Activated T-cell treated with anti-CD3 and anti-CD28 coated beads, Interleukin-2, amount 50 U/mL, for 24 hours (primary cell): ENCODE measurements at places on chromosomes 11 and 22.

GRCh38 chr22:48630433-48630754 is 1197.3 kb downstream of the BRD1 start:
- no peak for DNase-seq

- DNase-seq = no peak
These were observed 452 bp downstream of the MACROD1 start for GRCh38 chr11:64165481-64165841.

DNA sequence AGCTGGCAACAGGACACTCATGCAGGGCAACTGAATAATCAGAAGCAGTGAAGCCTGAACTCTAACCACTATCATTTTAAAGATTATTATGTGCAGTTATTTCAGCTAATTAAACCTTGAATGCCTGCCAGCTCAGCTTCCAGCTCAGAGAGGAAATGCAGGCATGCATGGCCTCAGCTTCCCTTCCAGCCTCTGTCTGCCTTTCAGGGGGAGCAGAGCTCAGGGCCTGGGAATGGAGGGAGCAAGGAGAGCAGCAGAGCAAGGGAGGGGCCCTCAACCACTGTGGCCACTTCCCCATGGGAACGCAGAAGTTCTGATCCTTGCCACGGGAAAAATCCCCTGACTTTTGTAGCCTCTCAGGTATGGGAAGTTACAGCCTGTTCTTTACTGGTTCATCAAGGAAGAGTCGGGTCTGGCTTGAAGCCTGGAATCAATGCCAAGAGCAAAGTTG is 32.5 kb upstream of the APLNR start:
- no peak for DNase-seq

DNA sequence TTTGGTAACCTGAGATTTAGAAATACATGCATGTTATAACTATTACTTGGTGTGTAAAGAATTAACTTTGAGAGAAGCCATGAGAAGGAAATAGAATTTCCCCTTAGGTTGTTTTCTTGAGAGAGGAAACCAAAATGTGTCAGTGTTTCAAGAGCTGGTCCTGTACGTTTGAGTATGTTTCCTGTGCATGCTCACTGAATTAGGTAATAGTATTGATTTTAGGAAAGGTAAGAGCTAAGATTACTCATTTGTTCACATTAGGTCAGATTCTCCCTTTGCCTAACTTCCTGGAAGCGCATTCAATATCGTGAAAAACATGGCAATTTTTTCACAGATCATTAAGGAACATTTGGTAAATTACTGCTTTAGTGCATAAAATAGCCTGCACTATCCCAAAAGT is 49.3 kb upstream of the RDX start:
- DNase-seq = no peak

GRCh38 chr11:104146421-104146820 is 17.5 kb downstream of the PDGFD start:
- no peak for DNase-seq

GRCh38 chr11:110075105-110075846 is 17.9 kb upstream of the ZC3H12C start:
- no peak for DNase-seq

DNA sequence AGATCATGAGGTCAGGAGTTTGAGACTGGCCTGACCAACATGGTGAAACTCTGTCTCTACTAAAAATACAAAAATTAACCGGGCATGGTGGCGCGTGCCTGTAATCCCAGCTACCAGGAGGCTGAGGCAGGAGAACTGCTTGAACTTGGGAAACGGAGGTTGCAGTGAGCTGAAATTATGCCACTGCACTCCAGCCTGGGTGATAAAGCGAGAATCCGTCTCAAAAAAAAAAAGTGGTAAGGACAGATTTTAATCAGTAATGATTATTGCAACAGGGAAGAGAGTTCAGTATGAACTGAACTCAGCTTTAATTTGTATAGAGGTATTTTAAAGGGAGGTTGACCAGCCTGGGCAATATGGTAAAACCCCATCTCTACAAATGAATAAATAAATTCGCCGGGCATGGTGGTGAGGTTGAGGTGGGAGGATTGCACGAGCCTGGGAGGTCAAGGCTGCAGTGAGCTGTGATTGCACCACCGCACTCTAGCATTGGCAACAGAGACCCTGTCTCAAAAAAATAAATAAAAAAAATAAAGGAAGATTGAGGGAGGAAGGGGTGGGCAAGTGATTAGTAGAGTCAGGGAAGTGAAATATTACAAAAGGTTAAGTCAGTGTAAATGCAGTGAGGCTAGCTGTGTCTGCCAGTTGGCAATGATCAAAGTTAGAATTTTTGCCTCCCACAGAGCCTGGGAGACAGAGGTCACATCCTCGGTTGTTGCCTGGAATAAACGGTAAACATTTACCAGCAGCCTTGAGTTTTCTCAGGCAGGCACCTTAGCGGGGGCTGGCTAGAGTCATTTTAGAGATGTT is 2.6 kb upstream of the MCM5 start:
- no peak for DNase-seq

- no peak for DNase-seq
These were observed 35.7 kb downstream of the KCNJ4 start for GRCh38 chr22:38419121-38419857.

DNA sequence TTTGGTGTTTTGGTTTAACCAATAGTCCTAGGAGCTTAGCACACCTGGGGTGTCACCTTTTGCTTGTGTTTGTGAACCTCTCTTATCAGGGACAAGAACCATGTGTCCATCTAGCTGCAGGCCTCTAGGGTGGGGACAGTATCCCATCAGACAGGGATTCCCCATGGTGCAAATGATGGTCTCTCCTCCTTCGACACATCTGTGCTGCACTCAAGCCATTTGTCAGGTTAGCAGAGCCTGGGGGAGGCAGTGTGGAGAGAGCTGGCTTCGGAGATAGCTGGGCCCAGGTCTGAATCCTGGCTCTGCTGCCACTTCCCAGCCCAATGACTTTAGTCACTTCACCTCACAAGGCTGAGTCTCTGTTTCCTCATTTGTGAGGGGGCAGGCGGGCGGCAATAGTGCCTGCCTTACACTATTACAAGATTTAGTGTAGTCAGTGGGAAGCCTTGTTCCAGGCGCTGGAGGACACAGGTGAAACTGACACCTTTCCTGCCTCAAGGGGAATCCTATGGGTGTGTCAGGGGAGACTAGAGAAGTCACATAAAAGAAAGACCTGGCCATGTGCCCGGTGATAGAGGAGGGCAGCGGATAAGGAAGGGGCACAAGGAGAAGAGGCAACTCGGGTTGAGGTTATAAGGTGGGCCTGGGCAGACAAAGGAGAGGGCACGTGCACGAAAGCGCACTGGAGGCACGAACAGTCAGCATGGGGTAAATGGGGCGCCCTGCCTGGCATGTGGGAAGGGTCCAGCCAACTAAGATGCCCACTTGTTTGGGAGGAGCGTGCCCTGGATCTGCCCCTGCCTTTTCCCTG is 12.6 kb downstream of the KLHL35 start:
- DNase-seq = no peak

GRCh38 chr11:3781423-3781822 is 15.9 kb downstream of the NUP98 start:
- DNase-seq = no peak

GRCh38 chr22:48491451-48491941 is 1336.2 kb downstream of the BRD1 start:
- no peak for DNase-seq

DNA sequence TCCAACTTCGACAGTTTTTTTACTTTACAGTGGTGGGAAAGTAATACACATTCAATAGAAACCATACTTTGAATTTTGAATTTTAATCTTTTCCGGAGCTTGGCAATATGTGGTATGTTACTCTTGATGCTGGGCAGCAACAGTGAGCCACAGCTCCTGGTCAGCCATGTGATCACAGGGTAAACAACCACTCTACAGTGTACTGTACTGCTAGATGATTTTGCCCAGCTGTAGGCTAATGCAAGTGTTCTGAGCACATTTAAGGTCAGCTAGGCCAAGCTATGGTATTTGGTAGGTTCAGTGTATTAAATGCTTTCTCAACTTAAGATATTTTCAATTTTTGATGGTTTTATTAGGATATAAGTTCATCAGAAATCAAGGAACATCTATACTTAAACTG is 48.7 kb upstream of the GRIK4 start:
- no peak for DNase-seq

GRCh38 chr11:3893311-3893710 is 37.8 kb downstream of the STIM1 start:
- DNase-seq = no peak

DNA sequence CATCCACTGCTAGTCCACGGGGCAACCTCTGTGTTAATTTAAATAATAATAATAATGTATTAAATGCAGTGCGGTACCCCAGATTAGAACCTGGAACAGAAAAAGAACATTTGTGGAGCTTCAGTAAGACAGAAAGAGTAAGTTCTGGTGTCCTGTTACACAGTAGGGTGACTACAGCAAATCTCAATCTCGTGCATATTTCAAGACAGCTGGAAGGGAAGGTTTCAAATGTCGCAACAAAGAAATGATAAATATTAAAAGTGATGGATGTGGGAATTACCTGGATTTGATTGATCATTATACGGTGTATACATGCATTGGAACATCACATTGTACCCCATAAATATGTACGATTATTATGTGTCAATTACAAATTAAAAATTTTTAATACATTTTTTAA is 1.7 kb upstream of the RAC2 start:
- no peak for DNase-seq

DNA sequence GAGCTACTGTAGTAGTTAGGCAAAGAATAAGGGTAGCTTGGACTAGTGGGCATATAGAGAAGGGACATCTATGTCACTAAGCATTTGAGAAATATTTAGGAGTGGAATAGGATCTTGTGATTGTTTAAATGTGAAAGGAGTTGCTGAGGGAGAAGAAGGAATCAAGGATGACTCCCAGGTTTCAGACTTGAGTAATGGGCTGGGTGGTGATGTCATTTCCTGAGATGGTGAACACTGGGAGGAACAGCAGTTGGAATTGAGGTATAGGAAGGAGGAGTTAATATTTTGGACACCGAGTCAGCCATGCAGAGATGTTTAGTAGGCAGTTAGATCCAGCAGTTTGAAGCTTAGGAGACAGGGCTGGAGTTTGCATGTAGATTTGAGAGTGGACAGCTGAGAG is 40.1 kb downstream of the REXO2 start:
- no peak for DNase-seq

DNA sequence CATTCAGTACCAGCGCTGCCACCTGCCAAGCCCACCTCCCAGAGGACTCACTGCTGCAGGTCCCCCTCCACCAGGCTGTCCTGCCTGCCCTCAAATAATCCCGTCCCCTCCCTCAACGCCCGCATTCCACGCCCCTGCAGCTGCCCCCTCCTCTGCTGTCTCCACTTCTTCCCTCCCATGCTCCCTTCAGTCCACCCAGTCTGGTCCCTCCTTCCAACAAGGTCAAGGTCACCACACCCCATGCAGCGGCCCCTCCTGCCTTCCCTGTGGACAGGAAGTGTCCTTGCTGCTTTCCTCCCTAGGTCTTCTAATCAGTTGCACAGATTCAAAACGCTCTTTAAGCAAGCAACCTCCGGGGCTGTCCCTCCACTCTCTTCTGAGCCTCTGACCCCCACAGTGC is 12.1 kb downstream of the MACROD1 start:
- DNase-seq = no peak

GRCh38 chr11:93541884-93542810 is 1.0 kb downstream of the SMCO4 start:
- DNase-seq = peak; percentile 64

- no peak for DNase-seq
These were observed 5.4 kb downstream of the CRY2 start for GRCh38 chr11:45852712-45853101.

- DNase-seq = no peak
These were observed 131.8 kb downstream of the FEZ1 start for GRCh38 chr11:125364121-125364826.

- peak; percentile 64 for DNase-seq
These were observed 6.8 kb downstream of the NAA40 start for GRCh38 chr11:63945477-63946163.

DNA sequence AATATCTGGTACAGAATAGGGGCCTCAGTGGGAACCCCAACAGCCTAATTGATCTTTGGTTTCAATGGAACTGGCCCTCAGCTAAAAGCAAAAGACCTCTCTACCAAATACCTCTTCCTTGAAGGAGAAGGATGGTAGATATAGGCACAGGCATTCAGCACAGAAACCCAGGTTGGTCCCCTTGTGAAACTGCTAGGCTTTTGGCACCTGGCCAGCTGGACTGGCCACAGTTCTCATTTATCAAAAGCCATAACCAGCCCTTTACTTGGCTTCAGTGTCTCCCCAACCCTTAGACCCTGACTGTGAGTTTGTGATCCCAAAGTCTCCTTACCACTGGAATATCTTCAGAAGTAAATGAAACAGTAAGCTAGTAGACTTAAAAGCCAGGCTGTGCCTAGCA is 152.9 kb downstream of the TENM4 start:
- DNase-seq = no peak

- no peak for DNase-seq
These were observed 16.1 kb downstream of the SCARF2 start for GRCh38 chr22:20421507-20421874.

- DNase-seq = no peak
These were observed 63.0 kb downstream of the TNRC6B start for GRCh38 chr22:40240686-40241085.

DNA sequence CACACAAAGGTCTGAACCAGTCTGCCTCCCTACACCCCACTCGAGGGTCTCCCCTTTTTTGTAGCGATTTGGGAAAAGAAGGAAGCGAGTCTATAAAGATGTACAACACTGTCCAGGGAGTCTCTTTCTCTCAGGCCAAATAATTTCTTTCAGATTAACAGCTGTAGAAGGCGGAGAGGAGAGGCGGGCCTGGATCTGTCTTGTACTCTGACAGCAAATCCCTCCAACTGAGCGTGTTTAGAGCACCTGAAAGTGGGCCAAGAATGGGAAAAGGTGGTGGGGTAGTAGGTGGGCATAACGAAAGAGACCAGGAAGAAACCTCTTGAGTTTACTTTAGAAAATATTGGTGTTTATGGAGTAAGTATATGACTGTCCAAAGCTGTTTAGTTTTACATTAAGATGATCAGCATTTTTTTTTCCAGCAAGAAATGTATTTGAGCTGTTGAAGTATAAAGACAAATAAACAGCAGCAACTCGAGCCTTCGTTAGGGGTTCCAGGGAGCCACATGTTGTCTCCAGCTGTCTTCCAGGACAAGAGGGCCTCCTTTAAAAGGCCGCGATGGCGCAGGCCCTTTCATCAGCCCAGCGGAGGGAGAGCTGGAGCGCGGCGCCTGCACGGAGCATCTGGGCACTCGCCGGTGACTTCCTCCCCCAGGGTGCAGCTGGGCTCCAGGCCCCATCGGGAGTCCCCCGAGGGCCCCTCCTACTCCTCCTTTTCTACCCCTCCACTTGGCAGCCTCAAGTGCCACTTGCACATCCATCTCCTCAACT is 34.9 kb downstream of the SCUBE1 start:
- no peak for DNase-seq

- DNase-seq = no peak
These were observed 4.0 kb downstream of the MS4A8 start for GRCh38 chr11:60703374-60703773.
